ENCODE measurements at places on chromosomes 2 and 18. TPM values are rescaled to one million over a fixed set of nuclear protein-coding genes. Genes with fewer than 3 reads are reported as not detected.

The GREB1L gene
- not detected for total RNA-seq

The CROCC2 gene
- total RNA-seq = 1.0 TPM

The UGT1A10 gene
- total RNA-seq = not detected

The FKBP1B gene
- total RNA-seq = 10.9 TPM

The SP5 gene
- total RNA-seq = not detected

The GALNT14 gene
- 0.66 TPM for total RNA-seq

The RAB27B gene
- total RNA-seq = 2.0 TPM

The ASB18 gene
- not detected for total RNA-seq

The KCNG3 gene
- total RNA-seq = not detected

The C2orf68 gene
- 20.5 TPM for total RNA-seq

The LRP2 gene
- total RNA-seq = not detected

The DNAJC5G gene
- not detected for total RNA-seq

The LAMA3 gene
- 7.4 TPM for total RNA-seq

The TMEM17 gene
- 2.8 TPM for total RNA-seq

The ZNF396 gene
- 3.0 TPM for total RNA-seq

The IL36RN gene
- not detected for total RNA-seq

The TTR gene
- total RNA-seq = not detected

The CCDC141 gene
- 0.29 TPM for total RNA-seq

The EFEMP1 gene
- 627 TPM for total RNA-seq

The DUSP11 gene
- total RNA-seq = 34.7 TPM

The CNTNAP5 gene
- not detected for total RNA-seq

The NEU2 gene
- not detected for total RNA-seq

The ERBB4 gene
- total RNA-seq = 0.17 TPM

The KCNJ3 gene
- total RNA-seq = not detected

The TYMS gene
- 17.2 TPM for total RNA-seq

The LBX2 gene
- 6.3 TPM for total RNA-seq

The VAMP5 gene
- total RNA-seq = 35.4 TPM

The ANKRD29 gene
- 8.6 TPM for total RNA-seq

The RTP5 gene
- not detected for total RNA-seq

The RNF125 gene
- total RNA-seq = 1.5 TPM

The HOXD9 gene
- total RNA-seq = 0.17 TPM

The IL36A gene
- total RNA-seq = not detected

The C1QL2 gene
- not detected for total RNA-seq

The PROKR1 gene
- total RNA-seq = not detected

The NT5C1B gene
- not detected for total RNA-seq

The CERKL gene
- total RNA-seq = 0.15 TPM

The AQP4 gene
- not detected for total RNA-seq

The TFCP2L1 gene
- total RNA-seq = not detected

The ZRANB3 gene
- total RNA-seq = 7.4 TPM

The NDC80 gene
- 1.7 TPM for total RNA-seq

The TUBB8B gene
- not detected for total RNA-seq

The STPG4 gene
- total RNA-seq = 0.17 TPM

The HOXD8 gene
- 0.44 TPM for total RNA-seq
